ENCODE measurements at places on chromosomes 6 and 20.

DNA sequence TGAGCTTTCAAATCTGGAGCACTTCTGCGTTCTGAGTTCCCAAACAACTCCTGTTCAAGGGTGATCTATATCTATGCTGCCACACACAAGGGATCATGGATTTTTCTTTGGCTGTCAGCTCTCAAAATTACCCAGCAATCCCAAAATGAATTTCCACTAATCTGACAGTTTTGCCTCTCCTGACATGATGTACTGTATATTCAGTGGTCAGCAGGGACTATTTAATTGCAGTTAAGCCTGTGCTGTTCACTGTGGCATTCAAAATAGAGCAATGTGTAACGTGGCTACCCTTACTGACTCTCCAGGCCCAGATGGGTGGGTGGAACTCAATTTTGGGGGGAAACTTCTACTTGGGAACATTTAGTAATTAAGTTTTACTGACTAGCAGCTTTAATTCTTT, 283.8 kb upstream of the TSHZ2 start:
- DNase-seq, result no peak

DNA sequence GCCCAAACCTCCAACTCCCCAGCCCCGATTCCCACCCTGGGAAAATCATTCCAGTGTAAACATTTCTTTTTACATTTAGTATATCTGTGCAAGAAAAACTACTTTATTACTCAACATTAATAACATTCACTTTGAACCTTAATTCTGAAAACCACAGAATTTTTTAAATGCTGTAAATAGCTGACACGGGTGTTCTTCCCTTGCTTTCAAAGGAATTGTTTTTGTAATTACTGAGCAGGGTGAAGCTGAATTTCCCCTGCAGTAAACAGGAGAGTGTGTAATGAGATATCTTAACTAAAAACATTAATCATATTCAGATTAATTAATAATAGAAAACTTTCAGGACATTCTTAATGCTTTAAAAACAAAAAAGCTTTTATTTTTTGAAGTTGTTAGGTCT, 99.3 kb upstream of the CITED2 start:
- no peak for DNase-seq

GRCh38 chr6:113095841-113096240, 748.7 kb downstream of the RFPL4B start:
- DNase-seq, result no peak

GRCh38 chr6:49504666-49505065, 4.9 kb downstream of the GLYATL3 start:
- no peak for DNase-seq

DNA sequence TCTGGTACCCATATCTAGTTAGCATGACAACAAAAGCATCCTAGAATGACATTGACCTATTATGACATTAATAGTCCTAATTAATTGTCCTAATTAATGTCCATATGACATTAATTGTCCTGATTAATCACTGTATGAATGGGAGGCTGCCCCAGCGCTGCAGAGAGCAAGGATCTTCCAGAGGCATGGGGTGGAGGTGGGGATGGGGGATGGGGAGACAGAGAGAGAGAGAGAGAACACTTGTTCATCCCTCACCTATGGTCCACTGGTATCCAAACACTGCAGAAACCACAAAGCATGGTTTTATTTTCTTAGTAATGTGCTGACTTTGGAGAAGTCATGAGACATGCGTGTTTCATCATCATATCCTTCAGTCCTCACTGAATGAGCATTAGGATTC, 235.1 kb downstream of the FNDC1 start:
- no peak for DNase-seq

- DNase-seq, result no peak
Measured at GRCh38 chr20:25277051-25277801, 29.3 kb downstream of the PYGB start.

DNA sequence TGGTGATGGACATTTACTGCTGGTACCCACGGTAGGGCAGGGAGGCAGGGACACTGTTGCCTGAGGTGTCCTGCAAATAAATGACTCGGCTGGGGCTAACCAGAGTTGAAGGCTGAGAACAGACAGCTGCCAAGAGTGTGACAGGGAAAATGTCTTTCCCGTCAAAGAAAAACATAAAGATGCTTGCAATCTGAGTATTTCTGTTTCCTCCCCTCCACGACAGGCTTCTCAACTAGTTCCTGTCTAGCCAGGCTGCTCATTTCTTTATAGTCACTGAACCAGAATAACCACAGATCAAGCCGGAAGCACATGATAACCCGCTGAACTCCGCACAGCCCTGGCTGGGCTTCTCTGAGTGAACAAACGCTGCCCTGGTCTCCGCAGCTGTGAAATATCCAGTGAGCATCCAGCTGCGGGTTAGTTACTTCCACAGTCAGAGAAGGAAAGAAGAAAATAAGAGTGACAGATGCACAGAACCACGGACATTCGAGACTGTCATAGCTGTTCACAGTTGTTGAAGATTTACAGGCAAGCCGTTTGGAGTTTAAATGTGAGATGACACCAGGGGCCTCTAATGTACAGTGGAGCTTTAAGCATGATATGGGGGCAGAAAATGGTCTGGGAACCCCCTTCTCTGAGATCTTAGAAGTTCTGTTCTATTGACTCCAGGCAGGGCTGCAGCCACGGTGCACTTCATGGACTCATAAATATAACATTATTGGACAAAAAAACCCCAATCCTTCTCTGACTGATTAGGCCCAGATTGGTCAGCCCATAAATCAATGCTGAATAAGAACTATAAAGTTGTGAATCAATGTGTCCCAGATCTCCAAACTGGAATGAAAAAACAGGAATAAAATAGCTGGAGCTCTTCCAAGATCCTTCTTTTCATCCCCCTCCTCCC, 299.9 kb upstream of the SUPT3H start:
- peak; percentile 54 for DNase-seq

GRCh38 chr20:14706555-14706954, 369.1 kb upstream of the FLRT3 start:
- no peak for DNase-seq

DNA sequence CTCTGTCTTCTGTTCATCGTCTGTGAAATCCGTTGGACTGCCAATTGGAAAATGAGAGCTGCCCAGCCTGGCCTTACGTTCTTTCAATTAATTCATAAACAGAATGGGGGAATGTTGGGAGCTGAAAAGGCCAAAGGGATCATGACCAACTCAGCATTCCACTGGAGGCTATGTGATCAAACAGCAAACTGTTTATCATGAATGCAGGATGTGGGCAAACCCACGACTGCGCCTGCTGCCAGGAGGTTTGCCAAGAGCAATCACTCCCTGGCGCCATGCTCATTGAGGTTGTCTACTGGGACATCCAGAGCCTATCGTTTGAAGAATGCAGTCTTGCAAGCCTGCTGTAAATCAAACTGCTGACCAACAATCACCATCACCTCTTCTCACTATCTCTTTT, 9.3 kb upstream of the FKBP1A start:
- DNase-seq, result no peak

GRCh38 chr6:170416303-170416702, 109.7 kb downstream of the FAM120B start:
- DNase-seq, result no peak

DNA sequence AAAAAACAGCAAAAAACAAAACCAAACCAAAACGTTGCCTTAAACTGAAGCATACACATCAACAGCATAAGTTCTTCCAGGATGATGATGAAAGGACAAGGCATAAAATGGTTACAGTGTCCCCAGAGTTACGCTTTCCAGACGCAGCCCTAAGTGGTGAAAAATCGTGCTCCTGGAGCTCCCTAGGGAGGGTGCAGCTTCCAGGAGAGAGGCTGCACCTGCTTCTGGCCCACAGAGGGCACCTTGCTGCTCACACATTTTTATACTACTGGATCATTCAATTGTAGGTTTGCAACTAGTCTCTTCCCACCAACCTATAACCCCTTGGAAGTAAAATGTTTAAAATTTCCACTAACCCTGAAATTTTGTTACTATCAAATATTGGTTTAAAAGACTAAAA, 115.0 kb downstream of the PRKN start:
- no peak for DNase-seq

DNA sequence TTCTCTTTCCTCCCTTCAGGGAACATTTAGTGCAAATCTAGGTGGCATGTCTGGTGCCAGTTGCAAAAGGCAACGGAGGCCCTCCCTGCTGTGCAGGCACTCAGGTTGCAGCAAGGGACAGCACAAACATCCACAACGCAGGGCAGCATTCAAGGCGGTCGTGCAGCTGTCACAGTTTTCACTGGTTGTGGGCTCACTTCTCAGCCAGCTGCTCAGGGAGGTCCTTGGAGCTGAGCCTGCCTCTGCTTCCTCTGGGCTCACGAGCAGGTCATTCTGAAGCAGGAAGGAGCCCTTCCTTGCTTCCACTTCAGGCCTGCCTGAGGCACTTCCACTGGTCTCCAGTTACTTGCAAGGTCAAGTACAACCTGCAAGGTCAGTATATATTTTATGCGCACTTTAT, 3.8 kb upstream of the NPEPL1 start:
- no peak for DNase-seq

GRCh38 chr20:34375977-34376430, 12.9 kb downstream of the ITCH start:
- DNase-seq, result no peak

- DNase-seq, result no peak
Measured at GRCh38 chr6:169890049-169890448, 138.6 kb downstream of the ERMARD start.

DNA sequence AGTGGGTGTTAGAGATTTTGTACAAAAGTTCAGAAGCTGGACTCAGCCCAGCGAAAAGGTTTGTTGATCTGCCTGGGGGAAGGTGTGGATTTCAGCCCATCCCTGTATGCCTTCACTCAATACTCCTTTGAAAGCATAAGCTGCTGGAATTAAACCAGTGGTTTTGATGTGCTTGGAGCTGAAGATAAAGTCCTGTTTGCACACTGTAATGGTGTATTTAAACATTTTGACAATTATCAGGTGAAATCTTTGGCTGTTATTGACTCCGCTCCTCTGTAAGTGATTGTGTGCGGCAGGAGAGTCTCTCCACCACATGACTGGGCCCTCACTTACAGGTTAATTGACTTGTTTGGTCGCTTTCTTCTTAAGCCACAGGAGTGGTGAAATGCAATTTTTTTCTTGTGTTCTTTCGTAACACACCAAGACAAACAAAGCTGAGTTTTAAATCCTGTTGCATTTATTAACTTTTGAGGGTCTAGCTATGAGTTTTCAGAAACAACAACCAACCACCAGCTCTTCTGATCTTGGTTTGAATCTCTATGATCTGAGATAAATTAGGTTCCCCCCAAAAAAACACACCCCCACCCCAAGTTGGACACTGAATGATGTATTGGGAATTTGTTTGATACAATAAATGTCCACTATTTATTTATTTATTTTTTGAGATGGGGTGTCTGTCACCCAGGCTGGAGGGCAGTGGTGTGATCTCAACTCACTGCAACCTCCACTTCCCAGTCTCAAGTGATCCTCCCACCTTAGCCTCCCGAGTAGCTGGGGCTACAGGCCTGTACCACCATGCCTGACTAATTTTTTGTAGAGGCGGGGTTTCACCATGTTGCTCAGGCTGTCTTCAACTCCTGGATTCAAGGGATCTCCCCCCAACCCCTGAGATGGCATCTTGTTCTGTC, 46.3 kb upstream of the NCOA3 start:
- DNase-seq, result no peak

DNA sequence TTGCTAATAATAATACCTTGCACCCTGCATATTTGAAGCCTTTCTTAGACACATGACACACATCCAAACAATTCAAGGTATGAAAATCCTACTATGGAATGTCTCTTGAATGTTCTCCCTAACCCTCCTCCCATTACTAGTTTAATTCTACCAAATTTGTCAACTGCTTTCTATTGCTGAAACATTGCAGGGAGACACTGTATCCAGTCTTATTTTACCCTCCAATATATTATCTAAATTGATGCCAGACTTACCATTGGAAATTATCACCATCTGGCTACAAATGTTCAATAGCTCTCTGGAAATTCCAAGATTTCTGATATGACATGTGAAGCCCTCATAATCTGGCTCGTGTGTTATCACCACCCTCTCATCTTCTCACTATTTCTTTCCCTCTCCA, 1027.3 kb upstream of the CITED2 start:
- no peak for DNase-seq

DNA sequence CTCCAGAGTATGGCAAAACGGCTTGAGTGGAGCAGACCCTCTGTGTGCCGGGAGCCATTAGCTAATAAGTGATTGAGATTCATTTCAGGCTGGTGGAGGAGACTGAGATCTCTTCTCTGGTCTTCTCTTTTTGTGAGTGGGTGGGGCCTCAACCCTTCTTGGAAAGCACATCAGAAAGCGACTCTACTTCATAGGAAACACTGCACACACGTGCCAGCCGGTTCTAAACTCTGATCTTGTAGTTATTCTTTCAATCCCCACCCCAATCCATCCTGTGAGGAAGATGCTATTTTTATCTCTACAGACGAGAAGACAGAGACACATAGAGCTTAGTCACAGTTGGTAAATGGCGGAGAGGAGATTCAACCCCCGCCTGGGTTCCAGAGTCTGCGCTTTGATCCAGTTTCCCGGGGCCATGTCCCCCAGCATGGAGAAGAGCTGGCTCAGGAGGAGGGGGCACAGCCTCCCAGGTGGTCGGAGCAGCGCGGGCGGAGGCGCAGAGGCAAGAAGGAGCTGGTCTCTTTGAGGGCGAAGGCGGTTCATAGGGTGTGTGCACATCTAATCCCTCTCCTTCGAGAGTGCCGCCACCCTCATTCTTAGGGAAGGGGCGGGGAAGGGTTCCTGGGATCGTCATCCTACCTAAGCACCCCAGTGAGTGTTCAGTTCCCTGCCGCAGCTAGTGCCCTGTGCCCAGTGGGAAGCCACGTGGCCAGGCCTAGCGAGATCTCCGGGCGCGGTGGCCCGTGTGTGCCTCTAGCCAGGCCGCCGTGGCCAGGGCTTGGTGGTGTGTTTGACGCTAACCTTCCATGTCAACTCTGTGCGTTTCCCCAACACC, 49.0 kb upstream of the TAGAP start:
- DNase-seq, result peak; percentile 33

DNA sequence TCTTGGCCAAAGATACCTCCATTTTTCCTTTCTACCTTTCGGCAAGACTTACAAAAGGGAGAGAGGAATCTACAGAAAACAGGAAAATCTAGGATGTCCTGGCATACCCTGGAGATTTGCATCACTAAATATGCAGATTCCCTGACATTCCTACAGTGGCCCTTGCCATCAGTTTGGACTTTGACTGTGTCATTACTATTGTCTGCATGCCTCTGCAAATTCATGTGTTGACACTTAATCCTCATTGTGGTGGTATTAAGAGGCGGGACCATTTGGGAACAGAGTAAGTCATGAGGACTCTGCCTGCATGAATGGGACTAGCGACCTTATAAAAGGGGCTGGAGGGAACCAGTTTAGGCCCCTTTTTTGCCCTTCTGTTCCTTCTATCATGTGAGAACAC, 50.5 kb upstream of the DTNBP1 start:
- DNase-seq, result no peak

DNA sequence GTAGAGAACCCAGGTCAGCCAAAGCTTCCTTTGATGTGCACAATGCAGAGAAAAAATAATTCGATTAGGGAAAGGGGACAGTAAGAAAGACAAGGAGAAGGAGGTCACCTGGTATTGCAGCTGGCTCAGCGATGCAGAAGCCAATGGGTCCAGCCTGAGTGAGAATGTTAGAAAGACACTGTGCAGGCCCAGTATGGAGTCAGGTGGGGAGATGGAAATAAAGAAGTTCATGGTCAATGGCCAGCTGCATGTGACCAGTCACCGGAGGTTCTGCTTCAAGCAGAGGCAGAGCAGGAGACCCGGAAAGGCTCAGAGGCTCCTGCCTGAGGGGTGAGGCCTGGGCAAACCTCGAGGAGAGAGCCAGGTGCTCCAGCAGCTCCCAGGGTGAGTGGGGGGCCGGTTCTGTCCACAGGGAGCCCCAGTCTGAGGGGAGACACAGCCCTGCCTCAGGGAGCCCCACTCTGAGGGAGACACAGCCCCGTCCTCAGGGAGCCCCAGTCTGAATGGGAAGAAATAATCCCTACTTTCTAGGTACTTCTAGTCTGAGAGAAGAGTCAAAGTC, 51.3 kb downstream of the LRFN2 start:
- DNase-seq, result no peak
